ENCODE measurements at places on chromosomes 5 and 9.
A peak's percentile ranks its signal among the peaks of the same experiment; 100 is the strongest.

- no peak for DNase-seq
Observed at GRCh38 chr5:170444181-170444580, 55.0 kb upstream of the KCNMB1 start.

DNA sequence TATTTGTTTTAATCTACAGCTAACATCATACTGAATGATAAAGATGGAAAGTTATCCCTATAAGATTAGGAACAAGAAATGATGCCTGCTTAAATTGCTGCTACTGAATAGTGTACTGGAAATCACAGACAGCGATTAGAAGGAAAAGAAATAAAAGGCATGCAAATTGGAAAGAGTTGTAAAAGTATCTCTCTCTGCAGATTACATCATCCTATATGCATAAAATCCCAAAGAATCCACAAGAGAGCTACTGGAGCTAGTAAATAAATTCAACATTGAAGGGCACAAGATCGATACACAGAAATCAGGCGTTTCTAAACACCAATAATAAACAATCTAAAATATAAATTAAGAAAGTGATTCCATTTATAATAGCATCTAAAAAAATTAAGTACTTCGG lies 75.3 kb upstream of the SIMC1 start:
- no peak for DNase-seq

GRCh38 chr5:154415114-154415513 lies 30.7 kb upstream of the SAP30L start:
- DNase-seq = no peak

GRCh38 chr5:31738199-31738598 lies 99.3 kb downstream of the PDZD2 start:
- no peak for DNase-seq

GRCh38 chr5:198516-199196 lies 7.4 kb downstream of the LRRC14B start:
- DNase-seq = no peak

GRCh38 chr5:171392585-171393159 lies 5.0 kb downstream of the NPM1 start:
- no peak for DNase-seq

- DNase-seq = no peak
Observed at GRCh38 chr5:88689668-88690408, 193.1 kb downstream of the MEF2C start.

DNA sequence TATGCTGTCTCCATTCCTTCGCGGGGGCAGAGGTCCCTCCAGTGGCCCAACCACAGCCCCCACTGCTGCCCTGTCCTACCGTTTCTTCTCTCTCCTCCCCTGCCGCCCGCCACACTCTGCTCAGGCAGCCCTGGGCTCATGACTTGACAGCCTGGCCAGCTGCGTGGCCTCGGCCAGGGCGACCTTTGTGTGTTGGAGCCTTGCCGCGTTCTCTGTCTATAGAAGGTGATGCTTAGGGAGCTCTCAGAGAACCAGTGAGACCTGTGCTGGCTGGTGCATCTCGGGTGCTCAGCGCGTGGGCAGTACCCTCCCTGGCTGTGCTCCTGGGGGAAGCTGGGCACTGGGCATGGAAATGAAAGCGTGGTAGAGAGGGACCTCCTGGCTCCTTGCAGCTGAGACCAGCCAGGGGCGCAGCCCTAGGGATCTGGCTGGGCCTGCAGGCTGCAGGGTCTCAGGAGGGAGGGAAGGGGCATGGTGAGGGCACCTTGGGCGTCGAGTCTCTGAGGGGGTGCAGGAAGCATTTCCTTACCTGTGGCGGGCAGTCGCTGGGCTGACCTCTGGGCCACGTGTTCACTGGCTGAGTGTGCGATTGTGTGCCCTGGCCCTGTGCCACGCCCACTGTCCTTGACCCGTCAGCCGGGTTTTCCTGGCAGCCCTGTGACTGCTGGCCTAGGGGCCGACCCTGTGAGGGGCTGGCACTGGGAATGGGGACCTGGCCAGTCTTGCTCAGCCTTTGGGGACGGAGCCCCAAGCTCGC lies 50.3 kb downstream of the RXRA start:
- no peak for DNase-seq

DNA sequence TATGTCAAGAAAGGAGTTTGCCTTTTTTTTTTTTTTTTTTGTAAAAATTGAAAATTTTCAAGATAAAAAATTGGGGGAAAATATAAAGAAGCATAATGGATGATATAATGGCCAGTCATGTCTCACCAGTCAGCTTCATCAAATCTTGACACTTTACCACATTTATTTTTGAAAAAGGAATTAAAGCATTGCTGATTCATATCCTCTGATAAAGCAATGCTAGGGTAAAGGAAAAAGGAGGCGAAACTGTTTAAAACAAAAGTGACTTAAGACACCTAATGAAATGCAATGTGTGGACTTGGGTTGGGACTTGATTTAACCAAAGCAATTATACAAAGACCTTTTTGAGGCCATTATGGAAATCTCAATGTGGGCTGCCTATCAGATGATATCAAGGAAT lies 208.5 kb downstream of the ARHGAP26 start:
- no peak for DNase-seq

GRCh38 chr5:40306869-40307487 lies 372.7 kb upstream of the PTGER4 start:
- no peak for DNase-seq

DNA sequence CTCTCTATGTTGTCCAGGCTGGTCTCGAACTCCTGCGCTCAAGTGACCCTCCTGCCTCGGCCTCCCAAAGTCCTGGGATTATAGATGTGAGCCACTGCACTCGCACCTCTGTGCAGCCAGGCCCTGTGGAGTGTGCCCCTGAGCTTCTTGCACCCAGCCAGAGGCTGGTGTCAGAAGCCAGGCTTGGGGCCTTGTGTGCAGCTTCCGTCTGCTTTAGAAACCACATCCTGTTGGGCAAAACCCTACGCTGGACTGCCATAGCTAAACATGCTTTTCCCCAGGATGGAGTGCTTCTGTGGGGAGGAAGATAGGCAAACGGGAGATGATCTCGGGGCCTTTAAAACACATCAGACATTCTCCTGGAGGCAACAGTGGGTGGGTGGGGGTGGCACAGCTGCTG lies 40.1 kb downstream of the PRRT1B start:
- DNase-seq = no peak

GRCh38 chr9:115328228-115328627 lies 210.3 kb upstream of the TNC start:
- no peak for DNase-seq

GRCh38 chr5:173582216-173583111 lies 34.0 kb downstream of the BOD1 start:
- no peak for DNase-seq

DNA sequence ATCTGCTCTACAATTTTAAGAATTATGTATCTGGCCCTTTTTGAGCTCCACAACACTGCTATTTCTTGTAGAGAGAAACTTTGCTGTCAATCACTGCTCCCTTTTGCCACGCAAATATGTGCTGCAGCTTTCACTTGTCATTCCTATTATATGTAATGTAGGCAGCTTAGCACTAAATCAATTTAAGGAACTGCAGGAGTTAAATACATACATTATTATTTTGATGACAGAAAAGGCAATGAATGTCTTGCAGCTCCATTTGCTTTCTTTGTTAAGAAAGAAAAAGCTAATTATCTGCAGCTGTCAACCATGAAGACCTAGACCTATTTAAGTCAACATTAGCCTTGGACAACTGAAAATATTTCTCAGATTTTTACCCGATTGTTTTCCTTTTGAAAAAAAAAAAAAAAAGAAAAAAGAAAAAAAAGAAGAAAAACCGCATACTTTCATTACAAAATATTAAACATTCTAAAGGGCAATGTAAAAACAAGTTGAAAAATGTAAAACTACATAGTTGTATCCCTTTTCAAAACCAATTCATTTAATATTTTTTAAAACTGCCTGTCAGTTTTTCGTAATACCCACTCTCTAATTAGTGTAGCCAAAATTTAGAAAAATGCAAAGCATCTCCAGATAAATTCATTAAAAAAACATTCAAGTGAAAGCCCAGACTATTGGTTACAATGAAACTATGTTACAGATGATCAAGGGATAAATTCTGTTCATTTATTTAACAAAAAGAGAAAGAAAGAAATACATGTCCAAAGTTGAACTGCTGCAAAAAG lies 57.2 kb downstream of the RFX3 start:
- no peak for DNase-seq

DNA sequence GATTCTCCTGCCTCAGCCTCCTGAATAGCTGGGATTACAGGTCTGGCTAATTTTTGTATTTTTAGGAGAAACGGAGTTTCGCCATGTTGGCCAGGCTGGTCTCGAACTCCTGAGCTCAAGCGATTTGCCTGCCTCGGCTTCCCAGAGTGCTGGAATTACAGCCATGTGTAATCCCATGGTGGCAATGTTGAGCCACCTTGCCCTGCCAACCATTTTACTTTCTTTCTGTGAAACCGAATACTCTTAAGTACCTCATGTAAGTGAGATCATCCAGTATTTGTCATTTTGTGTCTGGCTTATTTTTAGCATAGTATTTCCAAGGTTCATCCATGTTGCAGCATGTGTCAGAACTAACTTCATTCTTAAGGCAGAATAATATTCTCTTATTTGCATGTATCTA lies 8.2 kb downstream of the PRRC2B start:
- DNase-seq = no peak

GRCh38 chr9:137311171-137311985 lies 9.3 kb upstream of the NRARP start:
- no peak for DNase-seq

- no peak for DNase-seq
Observed at GRCh38 chr9:71736236-71736635, 32.1 kb downstream of the CEMIP2 start.

GRCh38 chr5:39513236-39513635 lies 88.5 kb upstream of the DAB2 start:
- no peak for DNase-seq

DNA sequence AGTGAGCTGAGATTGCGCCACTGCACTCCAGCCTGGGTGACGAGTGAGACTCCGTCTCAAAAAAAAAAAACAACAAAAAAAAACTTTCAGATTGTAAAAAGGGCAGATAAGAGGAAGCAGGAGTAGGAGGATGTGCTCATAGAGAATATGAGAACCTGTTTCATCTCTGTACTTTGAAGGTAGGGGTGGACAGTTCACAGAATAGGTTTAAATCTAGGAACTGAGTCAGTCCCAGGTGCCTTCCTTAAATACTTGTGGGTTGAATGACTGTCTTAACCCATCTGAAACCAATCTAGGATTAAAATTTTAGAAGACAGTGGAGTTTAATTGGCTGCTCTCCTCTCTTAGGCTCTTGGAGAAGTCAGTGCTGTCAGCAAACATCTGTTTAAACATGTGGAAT lies 12.4 kb downstream of the POLK start:
- DNase-seq = peak; percentile 38

GRCh38 chr5:20476016-20476415 lies 488.0 kb upstream of the CDH18 start:
- DNase-seq = no peak

DNA sequence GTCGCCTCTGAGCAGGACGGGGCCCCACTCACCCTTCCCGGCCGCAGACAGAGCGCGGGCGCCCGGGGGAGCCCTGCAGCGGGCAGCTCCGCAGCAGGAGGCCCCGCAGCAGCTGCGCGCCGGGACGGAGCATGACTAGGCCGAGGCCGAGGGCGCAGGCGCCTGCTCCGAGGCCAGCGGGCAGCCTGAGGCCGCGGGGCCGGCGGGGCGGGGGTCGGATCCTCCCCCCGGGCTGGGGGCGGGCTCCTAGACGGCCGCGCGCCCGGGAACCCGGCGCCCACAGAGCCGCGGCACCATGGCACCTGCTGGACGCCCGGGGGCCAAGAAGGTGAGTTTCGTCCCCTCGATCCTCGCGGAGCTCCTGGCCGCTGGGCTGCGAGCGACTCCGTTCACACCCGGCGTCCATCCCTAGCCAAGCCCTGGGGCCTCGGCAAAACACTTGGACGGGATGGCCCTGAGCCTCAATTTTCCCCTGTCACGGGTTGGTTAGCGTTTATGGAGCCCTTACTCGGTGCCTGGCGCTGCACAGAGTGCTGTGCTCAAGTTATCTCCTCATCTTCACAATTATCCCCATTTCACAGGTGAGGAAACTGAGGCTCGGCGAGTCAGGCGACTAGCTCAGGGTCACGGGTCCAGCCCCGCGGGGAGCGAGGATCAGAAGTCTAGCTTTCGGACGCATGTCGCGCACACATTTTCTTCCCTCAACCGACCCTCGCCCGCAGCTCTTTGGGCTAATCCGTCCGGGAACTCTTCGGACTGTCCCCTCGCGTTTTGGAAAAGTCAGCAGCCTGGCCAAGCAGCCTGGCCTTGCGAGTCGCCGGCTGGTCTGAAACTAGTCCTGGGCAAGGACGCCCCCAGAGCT lies at the start of the genes BHMT2 and DMGDH:
Gene BHMT2 (plus strand): TSS at position 280 of the 862 bp plus-strand sequence. CDS start 16 bp downstream, at position 296.
Gene DMGDH (minus strand): TSS at position 187 of the 862 bp plus-strand sequence. CDS start 54 bp downstream, at position 133.
- peak; percentile 17 for DNase-seq

DNA sequence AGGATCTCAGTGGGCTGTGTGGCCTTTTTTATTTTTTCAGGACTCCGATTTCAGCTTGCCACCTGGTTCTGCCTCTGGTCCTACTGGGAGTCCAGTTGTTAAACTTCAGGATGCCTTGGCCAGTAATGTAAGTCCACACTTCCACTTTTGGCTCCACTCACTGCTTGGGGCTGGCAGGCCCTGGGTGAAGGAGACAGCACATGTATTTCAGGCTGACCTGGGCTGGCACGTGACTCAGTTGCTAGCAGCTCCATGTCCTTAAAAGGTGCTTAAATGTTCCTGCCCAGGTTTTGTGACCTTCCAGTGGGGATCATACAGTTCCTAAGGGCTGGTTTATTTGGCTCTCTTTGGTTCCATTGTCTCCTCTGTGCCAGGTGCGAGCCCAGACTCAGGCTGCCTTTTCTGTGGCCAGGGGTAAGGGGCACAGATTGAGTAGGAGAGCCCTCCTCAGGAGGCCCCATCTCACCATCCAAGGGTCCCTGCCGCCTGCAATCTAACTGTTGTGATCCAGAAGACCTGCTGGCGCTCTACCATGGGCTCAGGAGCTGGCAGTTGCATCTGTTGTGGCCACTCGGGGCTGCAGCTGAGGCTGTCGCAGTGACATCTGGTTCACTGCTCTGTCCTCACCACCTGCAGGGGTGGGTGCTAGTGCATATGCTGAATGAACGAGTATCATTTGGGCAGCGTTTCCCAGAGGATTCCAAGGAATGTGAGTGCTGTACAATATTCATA lies 19.2 kb upstream of the POMT1 start:
- DNase-seq = no peak

DNA sequence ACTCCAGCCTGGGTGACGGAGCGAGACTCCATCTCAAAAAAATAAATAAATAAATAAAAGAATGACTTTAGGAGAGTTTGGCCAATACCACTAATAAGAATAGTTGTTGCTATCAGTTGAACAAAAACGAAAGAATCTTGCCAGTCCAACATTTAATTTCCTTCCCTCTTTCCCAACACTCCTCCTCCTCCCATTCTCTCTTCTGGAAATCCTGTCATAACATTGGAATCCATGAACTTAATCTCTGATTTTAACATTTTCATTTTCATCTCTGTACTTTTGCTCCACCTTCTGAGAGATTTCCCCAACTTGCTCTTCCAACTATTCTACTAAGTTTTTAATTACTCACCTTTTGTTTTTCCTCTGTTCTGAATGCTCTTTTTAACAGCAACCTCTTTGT lies 42.8 kb upstream of the CDK20 start:
- no peak for DNase-seq

DNA sequence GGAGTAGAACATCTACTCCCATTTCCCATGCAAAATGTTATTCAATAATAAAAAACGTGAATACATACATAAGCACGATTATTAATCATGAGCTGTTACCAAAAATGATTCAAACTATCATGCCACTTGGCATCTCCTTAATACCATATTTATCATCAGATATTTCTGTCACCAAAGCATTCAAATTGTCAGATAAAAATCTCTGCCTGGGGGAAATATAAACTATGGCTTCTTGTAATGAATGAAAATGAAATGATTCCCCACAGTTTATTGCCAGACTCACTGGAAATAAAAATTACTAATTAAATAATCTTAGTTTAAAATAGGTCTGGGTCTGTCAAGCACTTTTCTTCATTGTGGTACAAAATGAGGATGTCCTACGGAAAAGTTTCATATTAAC lies 265.4 kb downstream of the EDIL3 start:
- no peak for DNase-seq

Data from GM13976 (cell line).